ENCODE measurements at places on chromosomes 16 and 17. TPM values are rescaled to one million over a fixed set of nuclear protein-coding genes. Genes with fewer than 3 reads are reported as not detected.

GRCh38 chr16:2775131-2775716, 1.9 kb downstream of the ELOB start:
- no peak for DNase-seq
- H3K27ac ChIP-seq = peak overlapping the region; percentile 52
- H3K4me1 ChIP-seq = peaks cover 30% of the 10 kb centered on the region
- H3K4me3 ChIP-seq = peak overlapping the region; percentile 32
- H3K27me3 ChIP-seq = no peaks in the 10 kb centered on the region
- H3K36me3 ChIP-seq = peaks cover 18% of the 10 kb centered on the region

- H3K36me3 ChIP-seq = no peaks in the 10 kb centered on the region
- no peaks in the 10 kb centered on the region for H3K4me1 ChIP-seq
- no peak overlapping the region for H3K4me3 ChIP-seq
- DNase-seq = no peak
- no peak overlapping the region for H3K27ac ChIP-seq
- peaks cover 9% of the 10 kb centered on the region for H3K27me3 ChIP-seq
Observed at GRCh38 chr17:42640121-42640520, 19.0 kb upstream of the TUBG2 start.

DNA sequence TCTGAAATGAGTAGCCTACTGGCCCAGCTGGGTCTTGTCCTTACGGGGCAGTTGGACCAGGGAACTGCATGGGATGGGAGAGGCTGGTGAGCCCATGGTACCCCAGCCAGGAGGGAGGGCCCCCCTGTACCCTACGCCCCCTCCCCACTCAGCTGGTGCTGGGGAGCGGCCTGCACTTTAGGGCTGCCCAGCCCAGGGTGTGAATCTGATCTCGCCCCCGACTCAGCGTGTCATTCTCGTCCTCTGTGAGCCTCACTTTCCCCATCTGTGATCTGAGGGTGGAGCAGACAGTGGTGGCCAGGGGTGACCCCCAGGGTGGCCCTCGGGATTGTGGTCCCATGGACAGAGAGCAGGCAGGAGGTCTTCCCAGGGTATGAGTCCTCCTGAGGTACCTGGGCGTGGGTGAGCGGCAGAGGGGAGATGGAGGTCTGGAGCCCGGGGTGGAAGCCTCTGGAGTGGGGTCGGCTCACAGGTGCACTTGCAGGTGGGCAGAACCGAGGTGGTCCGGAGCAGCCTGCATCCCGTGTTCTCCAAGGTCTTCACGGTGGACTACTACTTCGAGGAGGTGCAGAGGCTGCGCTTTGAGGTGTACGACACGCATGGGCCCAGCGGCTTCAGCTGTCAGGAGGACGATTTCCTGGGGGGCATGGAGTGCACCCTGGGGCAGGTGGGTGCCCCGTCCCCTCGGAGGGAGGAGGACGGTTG, 1.6 kb downstream of the CPNE7 start:
- peaks cover 3% of the 10 kb centered on the region for H3K4me1 ChIP-seq
- H3K4me3 ChIP-seq = peak overlapping the region; percentile 32
- H3K27ac ChIP-seq = no peak overlapping the region

DNA sequence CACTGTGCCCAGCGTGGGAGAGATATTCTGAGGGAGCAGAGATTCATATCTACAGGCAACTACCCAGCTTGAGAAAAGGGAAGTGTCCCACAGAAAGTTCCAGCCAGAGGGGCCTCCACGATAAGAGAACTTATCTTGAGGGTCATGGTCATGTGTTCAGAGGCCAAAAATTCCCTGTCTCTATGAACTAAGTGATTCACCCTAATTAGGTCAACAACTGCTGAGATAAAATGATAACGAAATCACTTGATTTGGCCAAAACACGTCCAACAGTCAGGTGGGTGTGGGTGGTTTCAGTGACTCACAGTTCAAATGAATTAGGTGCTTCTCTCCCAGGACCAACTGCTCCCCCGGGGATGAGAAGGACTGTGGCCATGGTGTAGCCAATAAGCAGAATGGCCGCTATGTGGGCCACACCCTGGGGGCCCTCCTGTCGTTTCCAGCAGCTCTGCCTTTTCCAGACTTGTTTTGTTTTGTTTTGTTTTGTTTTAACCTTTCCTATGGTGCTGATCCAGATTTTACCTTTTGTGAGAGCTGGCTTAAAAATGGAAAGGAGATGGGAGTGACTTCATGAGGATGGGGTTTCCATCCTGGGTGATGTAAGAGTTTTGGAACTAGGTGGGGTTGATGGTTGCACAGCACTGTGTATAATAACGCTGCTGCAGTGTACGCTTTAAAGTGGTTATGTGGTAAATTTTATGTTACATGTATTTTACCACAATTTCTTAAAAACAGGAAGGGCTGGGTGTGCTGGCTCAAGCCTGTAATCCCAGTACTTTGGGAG, 8.7 kb downstream of the DNAI2 start:
- no peaks in the 10 kb centered on the region for H3K36me3 ChIP-seq
- H3K27ac ChIP-seq = peak overlapping the region; percentile 93
- H3K27me3 ChIP-seq = no peaks in the 10 kb centered on the region
- peaks cover 28% of the 10 kb centered on the region for H3K4me1 ChIP-seq
- DNase-seq = peak; percentile 71
- peak overlapping the region; percentile 38 for H3K4me3 ChIP-seq

The PPY gene
- total RNA-seq = not detected

The NOMO2 gene
- total RNA-seq = 68.4 TPM

The EPOP gene
- total RNA-seq = 33.6 TPM

GRCh38 chr16:2767891-2768290, 9.2 kb downstream of the ELOB start:
- no peaks in the 10 kb centered on the region for H3K27me3 ChIP-seq
- no peak overlapping the region for H3K27ac ChIP-seq
- H3K36me3 ChIP-seq = peaks cover 50% of the 10 kb centered on the region
- H3K4me1 ChIP-seq = peaks cover 8% of the 10 kb centered on the region
- no peak for DNase-seq

The DNAH9 gene
- not detected for total RNA-seq

DNA sequence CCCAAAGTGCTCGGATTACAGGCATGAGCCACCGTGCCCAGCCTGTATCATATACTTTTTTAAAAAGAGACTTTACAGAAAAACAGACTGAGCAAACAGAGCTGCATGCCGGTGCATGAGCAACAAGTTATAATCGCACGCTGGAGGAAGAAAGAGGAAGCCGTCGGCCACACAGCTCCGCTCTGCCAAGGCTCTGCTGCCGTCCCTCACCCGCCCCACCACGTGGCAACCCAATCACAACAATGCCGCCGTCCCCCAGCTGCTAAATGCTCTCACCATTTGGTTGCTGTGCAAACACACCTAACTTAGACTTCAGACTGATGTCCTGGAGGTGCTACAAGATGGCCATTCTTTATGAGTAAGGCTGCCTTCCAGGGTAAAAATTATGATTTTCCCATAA, 83.5 kb downstream of the ADCY9 start:
- H3K36me3 ChIP-seq = no peaks in the 10 kb centered on the region
- H3K27ac ChIP-seq = no peak overlapping the region
- peaks cover 3% of the 10 kb centered on the region for H3K27me3 ChIP-seq
- H3K4me3 ChIP-seq = no peak overlapping the region

The SERPINF2 gene
- 0.08 TPM for total RNA-seq

DNA sequence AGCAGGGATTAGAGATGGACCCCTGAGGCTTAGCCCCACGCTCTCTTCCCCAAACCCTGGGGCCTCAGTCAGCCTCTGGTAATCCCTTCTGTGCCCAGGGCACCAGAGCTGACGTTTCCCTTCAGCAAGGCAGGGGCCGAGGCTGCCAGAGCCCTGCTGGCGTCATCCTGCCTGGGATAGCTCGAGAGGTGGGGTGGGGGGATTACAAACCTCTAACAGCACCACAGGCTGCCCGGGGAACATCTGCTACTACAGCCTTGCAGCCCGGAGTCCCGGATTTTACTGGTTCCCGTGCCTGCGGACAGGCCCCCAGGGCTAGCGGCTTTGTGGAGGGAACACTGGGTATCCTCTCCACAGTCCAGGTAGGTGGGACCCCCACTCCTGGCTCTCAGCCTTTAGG, at the start of gene AANAT:
AANAT (plus strand) TSS at position 238 of the 400 bp plus-strand sequence. CDS start 1,144 bp downstream, outside the sequence.
- peaks cover 2% of the 10 kb centered on the region for H3K4me1 ChIP-seq
- H3K36me3 ChIP-seq = no peaks in the 10 kb centered on the region
- peaks cover 4% of the 10 kb centered on the region for H3K27me3 ChIP-seq
- no peak for DNase-seq

The CFAP119 gene
- 3.7 TPM for total RNA-seq

GRCh38 chr16:15032547-15033308, 23.1 kb downstream of the NTAN1 start:
- H3K27me3 ChIP-seq = no peaks in the 10 kb centered on the region
- H3K4me1 ChIP-seq = peaks cover 8% of the 10 kb centered on the region
- DNase-seq = no peak
- H3K36me3 ChIP-seq = peaks cover 13% of the 10 kb centered on the region

The CDK3 gene
- 5.5 TPM for total RNA-seq

The NIP7 gene
- 70.1 TPM for total RNA-seq

The FBXO31 gene
- total RNA-seq = 38.3 TPM

GRCh38 chr16:6229186-6229585, 1103.5 kb upstream of the RBFOX1 start:
- H3K4me1 ChIP-seq = no peaks in the 10 kb centered on the region
- no peaks in the 10 kb centered on the region for H3K36me3 ChIP-seq
- no peak overlapping the region for H3K4me3 ChIP-seq
- H3K27me3 ChIP-seq = no peaks in the 10 kb centered on the region
- H3K27ac ChIP-seq = no peak overlapping the region

GRCh38 chr17:37702598-37702997, 42.3 kb downstream of the HNF1B start:
- H3K4me3 ChIP-seq = no peak overlapping the region
- H3K27ac ChIP-seq = no peak overlapping the region
- no peak for DNase-seq

DNA sequence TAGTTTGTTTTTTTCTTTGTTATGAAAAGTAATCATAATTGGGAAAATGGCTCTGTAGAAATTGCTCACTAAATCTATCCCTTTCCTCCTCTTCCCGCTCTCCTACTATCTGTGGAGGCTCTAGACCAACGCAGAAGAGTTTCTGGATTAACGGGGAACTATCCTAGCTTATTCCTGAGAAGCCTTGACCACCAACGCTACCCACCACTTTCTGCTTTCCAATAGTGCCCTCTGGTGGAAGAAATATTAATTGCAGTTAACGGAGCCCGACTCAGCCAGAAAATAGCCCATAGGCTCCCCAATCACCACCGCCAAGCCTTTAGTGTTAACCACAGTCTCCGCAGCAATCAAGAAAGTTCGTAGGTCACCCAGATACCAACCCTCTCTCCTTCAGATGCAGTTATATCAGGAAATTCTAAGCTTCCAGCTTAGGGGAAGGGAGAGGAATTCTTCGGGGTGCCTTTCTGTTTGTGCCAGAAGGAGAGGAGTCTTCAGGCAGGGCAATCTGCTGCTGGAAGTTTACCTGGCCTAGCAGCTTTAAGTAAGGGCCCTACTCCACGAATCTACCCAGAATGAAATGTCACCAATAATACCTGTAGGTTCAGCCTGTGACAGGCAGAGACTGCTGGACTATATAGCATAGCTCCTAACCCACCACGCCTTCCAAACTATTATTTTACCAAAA, 23.0 kb upstream of the NSRP1 start:
- DNase-seq = peak; percentile 39
- peaks cover 20% of the 10 kb centered on the region for H3K27me3 ChIP-seq
- H3K4me3 ChIP-seq = no peak overlapping the region
- H3K36me3 ChIP-seq = no peaks in the 10 kb centered on the region
- peaks cover 10% of the 10 kb centered on the region for H3K4me1 ChIP-seq
- H3K27ac ChIP-seq = no peak overlapping the region

DNA sequence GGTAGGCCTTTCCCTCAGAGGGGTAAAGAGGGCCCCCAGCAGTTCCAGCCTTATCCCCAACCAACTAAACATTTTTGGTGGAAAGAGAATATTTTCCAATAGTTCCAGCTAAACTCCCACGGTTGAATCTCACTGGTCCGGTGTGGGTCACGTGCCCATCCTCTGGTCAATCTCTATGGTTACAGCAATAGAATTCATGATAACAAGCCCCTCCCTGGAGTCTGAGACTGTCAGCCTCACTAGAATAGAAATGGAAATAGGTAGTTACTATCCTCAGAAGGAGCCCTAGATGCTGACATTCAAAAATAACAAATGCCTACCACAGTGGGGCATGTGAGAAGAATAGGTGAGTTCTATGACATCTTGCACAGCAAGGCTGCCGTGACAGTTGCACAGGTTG, 37.5 kb upstream of the LITAF start:
- H3K4me1 ChIP-seq = peaks cover 51% of the 10 kb centered on the region
- H3K27ac ChIP-seq = peak overlapping the region; percentile 43
- no peak for DNase-seq

DNA sequence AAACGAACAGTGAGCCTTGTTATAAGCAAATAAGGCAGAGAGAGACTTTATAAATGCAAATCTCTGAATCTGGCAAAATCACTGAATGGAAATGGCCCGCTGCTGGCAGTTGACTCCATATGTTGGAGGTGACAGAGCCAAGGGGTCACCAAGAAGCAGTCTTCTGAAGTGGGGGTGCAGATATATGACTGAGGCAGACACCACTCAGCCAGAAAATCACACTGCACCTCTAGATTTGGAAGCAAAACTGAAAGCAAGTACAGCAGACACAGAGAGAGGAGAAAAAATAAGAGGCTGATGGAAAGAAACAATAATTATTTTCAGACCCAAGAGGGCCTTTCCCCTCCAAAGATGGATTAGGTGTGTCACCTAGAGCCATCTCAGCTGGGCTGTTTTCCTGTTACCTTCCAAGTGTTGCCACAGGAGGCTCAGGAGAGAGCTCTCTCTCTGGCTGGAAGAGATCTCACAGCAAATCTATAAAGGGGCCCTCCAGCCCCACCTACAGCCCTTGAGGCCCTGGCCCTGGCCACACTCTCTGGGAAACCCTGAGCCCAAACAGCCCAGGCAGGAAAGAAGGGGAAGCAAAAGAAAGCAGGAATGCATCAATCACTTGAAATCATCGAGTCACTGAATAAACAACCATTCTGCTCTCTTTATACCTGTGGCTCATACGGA, 585.1 kb upstream of the PSMD7 start:
- no peaks in the 10 kb centered on the region for H3K27me3 ChIP-seq
- H3K36me3 ChIP-seq = no peaks in the 10 kb centered on the region
- DNase-seq = no peak

GRCh38 chr16:58741976-58742375, 7.9 kb upstream of the GOT2 start:
- H3K4me3 ChIP-seq = no peak overlapping the region

Data from activated naive CD8-positive, alpha-beta T cell treated with anti-CD3 and anti-CD28 coated beads for 36 hours (primary cell).